Naive B cell (primary cell): ENCODE measurements at places on chromosomes 7 and 10.

DNA sequence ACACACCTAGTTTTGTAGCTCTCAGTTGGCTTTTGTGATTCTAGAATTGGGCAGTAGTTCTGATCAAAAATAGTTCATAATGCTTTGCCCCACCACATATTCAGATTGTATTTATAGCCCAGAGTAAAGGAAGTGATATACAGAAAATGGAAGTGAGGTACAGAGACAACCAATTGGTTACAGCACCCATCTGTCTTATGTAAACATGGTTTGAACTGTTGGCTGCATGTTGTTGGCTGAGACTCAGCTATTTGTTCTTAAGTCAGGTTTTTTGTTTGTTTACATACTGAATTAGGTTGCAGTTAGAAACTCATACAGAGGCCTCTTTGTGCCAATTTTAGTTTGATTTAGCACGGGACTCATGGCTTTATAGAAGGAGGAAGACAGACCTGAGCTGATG is 158.9 kb upstream of the GPR26 start:
- DNase-seq, result no peak
- no peaks in the 10 kb centered on the region for H3K27me3 ChIP-seq
- no peaks in the 10 kb centered on the region for H3K36me3 ChIP-seq

DNA sequence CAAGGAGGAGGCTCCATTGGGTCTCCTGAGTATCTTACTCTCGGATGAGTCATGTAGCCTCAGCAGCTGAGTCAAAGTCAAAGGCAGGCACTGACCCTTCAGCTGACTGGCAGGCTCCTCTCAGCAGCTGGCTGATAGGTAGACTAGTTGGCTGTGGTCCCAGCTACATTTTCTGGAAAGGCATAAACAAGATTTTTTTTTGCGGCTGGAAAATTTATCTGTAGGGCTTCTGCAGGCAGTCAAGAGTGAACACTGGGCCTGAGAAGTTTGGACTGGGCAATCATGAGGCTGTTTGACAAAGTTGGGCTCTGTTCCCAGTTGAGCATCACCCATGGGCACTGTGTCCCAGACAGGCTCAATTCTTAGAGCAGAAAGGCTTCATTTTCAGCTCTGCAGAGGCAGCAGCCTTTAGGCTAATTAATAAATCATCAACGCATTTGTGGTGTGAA is 796.2 kb downstream of the CCSER2 start:
- H3K27ac ChIP-seq, result no peak overlapping the region
- H3K36me3 ChIP-seq, result no peaks in the 10 kb centered on the region
- H3K4me3 ChIP-seq, result no peak overlapping the region

GRCh38 chr10:28939281-28940157 is 262.2 kb downstream of the BAMBI start:
- no peaks in the 10 kb centered on the region for H3K27me3 ChIP-seq
- H3K4me3 ChIP-seq, result no peak overlapping the region
- no peak for DNase-seq
- H3K27ac ChIP-seq, result no peak overlapping the region
- H3K4me1 ChIP-seq, result no peaks in the 10 kb centered on the region

- H3K4me3 ChIP-seq, result no peak overlapping the region
- H3K27ac ChIP-seq, result no peak overlapping the region
- H3K36me3 ChIP-seq, result no peaks in the 10 kb centered on the region
Observed at GRCh38 chr10:34075254-34075926, 739.7 kb downstream of the PARD3 start.

DNA sequence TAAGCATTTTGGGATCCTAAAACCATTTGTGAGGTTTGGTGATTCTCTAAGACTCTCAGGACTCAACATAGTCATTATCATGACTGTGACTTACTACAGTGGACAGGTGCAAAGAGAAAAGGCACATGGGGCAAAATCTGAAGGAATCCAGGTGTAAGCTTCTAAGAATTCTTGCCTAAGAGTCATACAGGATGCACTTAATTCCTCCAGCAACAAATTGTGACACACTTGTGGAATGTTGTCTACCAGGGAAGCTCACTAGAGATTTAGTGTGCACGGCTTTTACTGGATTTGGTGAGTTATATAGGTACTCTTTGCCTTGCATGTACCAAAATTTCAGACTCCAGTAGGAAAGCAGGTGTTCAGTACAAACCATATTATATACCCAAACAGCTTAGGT is 47.9 kb downstream of the WAC start:
- no peaks in the 10 kb centered on the region for H3K27me3 ChIP-seq
- peaks cover 30% of the 10 kb centered on the region for H3K4me1 ChIP-seq
- no peak overlapping the region for H3K4me3 ChIP-seq
- no peak for DNase-seq

- no peak overlapping the region for H3K4me3 ChIP-seq
- H3K27me3 ChIP-seq, result no peaks in the 10 kb centered on the region
- no peaks in the 10 kb centered on the region for H3K36me3 ChIP-seq
- no peak for DNase-seq
- H3K4me1 ChIP-seq, result peaks cover 4% of the 10 kb centered on the region
Observed at GRCh38 chr7:98305951-98306535, 24.6 kb downstream of the BRI3 start.
